ENCODE measurements at places on chromosomes 7 and 10.

DNA sequence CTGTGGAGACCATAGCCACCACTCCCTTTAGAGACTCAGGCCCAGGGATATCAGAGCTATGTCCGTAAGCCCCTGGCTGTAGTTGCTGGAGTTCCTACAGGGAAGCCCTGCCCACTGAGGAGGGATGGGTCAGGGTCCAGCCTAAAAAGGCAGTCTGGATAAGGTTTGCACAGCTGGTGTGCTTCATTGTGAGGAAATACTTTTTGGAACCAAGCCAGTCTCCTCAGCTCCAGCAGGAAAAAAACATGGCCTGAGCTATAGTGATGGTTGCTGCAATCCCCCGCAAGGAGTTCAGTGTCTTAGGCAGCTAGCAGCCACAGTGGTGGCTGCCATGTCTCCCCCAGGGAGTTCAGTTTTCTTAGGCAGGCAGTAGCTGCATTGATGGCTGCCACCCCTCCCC is 52.6 kb upstream of the CYP2C8 start:
- no peak for DNase-seq

- DNase-seq = no peak
Observed at GRCh38 chr10:35872671-35873070, 230.6 kb upstream of the FZD8 start.

DNA sequence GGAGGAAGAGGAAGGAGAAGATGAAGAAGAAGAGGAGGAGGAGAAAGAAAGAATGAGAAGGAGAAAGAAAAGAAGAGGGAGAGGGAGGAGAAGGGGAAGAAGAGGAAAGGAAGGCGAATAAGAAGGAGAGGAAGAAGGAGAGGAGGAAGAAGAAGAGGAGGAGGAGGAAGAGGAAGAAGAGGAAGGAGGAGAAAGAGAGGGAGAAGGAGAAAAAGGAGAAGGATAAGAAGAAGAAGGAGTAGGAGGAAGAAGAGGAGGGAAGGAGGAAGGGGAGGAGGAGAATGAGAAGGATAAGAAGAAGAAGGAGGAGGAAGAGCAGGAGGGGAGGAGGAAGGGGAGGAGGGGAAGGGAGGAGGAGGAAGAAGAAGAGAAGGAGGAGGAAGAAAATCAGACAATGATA is 149.2 kb upstream of the LYZL2 start:
- DNase-seq = no peak

- DNase-seq = no peak
Observed at GRCh38 chr10:29923416-29923965, 135.9 kb downstream of the JCAD start.

DNA sequence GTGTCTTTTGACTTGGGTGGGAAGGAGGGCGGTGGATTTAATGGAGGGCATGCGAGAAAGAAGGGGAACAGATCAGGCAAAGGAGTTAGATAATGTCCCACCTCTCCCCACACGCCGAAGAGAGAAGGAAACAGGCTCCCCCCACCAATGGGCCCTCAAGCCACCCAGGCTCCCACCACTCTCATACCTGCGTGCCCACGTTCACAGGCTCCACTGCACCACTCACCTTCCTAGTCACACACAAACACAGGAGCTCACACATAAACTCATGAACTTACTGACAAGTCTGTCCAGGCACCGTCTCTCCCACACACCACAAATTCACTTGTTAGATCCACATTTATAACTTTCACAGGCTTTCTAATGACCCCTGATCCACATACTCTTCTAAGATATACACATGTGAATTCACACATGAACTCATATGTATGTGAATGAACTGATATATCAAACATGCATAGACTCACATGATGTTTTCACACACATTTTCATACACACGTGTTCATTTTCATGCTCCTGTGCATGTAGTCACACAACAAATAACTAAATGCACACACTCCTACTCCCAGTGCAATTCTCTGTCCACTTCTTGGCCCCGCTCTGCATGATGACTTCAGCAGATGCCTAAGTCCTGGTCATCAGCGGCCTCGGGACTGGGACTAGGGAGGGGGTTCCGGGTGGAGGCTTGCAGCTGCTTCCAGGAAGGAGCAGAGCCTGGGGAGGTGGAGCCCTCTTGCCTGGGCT is 1.5 kb downstream of the LZTS2 start:
- DNase-seq = peak; percentile 95

DNA sequence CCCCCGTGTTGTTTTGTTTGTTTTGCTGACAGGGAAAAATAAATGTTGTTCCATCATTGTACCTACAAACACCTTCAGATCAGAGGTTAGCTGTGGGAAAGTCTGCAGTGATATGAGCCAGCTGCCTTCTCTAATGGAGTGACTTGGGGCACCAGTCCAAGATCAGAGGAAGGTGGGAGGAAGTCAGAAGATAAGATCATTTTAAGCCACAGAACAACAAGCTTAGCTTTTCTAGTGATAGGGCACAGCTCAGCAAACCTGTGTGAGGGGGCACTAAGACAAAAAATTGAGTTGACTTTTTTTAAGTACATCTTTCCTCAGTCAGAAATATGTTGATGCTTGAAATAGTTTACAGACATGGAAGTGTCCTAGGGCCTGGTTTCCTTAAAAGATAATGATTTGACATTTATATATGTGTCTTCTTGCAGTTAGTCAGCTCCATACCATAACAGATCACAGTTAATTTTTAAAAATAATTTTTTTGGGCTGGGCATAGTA is 240.3 kb upstream of the KAT6B start:
- DNase-seq = no peak

DNA sequence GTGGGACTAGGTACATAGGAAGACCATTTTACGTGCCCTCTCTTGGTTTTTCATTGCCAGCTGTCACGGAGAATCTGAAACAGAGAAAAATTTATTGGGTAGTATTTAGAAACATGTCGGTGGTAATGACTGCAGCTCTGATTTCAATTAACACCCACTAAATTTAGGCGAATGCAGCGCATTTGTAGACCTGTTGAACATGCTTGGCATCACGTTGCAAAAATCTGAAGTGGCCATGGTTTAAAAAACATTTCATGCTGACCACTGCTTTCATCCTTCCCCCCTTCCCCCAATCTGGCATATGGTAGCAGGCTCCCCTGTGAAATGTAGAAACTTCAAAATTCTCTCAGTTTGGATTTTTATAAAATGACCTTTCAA is 34.0 kb downstream of the LRMDA start:
- DNase-seq = no peak

GRCh38 chr7:92727755-92728154 is 108.6 kb downstream of the CDK6 start:
- no peak for DNase-seq

DNA sequence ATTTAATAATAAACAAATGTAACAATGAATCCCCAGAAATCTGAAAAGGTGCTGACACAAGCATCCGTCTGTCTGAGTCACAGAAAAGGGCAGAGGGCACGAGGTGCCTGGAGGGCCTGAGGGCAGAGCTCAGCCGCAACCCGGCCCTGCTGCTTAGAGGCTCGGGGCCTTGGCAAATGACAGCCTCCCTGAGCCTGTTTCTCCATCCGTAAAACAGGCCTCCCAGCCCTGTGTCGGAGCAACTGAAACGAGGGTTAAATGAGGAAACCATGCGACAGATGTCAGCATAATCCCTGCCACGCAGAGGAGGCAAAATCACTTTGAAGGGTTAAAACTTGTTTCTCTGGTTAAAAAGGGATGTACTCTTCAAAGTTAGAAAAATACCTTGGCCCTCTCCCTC is 24.9 kb downstream of the NUDT1 start:
- DNase-seq = no peak

GRCh38 chr10:133307776-133308420 is 774 bp downstream of the TUBGCP2 start:
- DNase-seq = peak; percentile 47

GRCh38 chr7:29224726-29225125 is 30.2 kb downstream of the CHN2 start:
- no peak for DNase-seq

GRCh38 chr7:23279819-23280525 is 19.2 kb upstream of the MALSU1 start:
- DNase-seq = no peak

DNA sequence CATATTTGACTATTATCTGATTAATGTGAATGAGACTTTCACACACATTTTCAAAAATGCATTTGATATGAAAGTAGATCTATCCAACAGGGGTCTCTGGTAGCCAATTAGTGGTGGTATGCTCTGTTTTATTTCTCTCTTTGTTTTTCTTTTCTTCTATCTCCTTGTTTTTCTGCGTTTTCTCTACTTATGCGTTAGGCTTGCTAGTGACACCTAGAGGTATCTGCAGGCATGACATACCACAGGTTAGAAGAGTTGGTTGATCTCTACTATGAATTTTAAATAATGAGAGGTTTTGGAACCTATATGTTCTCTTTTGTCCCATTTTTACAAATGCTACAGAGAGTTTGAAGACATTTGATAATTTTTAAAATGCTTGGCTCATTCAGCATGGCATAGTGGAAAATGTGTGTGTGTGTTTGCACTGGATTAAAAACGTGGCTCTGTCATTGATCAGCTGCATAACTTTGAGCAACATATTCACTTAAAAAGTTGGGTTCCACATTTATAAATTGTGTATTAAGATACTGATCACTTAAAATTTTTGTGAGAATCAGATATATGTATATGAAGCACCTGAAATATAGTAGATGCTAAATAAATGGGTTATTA is 28.1 kb upstream of the PLXDC2 start:
- DNase-seq = no peak

GRCh38 chr7:1853431-1853985 is 183.4 kb downstream of the ELFN1 start:
- DNase-seq = no peak

DNA sequence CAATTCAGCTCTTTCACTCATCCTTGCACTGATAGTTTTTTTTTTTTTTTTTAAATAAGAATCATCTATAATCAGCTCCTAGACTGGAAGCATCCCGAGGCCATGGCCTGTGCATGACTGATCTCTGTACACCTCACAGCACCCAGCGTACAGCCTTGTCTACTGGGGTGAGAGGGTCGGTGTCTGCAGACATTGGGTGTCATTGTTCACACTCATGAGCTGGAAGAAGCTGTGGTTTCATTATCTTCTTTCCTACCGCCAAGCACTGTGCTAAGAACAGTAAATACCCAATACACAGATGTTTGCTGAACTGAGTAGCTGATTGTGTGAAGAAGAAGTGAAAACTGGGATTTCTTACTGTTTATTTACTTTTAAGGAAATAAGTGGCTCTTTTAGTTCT is 123.6 kb downstream of the CLEC2L start:
- no peak for DNase-seq

- DNase-seq = no peak
Observed at GRCh38 chr7:89507034-89507433, 647.2 kb upstream of the STEAP1 start.

DNA sequence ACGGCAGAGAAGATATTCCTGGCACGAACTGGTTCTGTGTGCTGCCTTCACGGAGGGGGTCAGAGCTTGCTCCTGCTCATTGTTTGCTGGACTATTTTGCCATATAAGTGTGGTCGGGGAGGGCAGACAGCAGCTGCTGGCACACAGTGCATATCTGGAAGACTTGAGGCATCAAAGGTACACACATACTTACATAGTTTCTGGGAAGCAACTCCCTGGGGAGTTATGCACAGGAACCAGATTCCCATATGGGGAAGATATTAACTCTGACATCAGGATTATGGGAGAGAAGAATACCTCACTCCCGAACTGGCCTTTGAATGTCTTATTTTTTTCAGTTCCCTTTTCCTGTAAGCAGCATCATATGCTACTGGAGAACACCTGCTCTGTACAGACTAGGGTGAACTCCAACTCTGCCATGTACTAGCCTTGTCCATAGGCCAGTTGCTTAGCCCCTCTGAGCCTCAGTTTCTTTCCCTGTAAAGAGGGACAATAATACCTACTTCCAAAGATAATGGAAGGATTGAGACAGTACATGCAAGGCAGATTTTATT is 41.5 kb downstream of the LGI1 start:
- DNase-seq = no peak

DNA sequence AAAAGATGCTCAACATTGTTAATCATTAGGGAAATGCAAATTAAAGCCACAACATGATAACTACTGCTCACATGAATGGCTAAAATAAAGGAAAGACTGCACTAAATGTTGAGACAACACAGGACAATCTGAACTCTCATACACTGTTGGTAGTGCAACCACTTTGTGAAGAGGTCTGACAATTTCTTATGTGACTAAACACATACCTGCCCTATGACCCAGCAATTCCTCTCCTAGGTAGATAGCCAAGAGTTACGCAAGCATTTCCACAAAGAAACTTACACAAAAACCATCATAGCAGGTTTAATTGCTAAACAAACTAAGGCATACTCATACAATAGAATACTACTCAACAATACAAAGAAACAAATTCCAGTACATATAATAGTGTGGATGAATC is 41.8 kb upstream of the HERPUD2 start:
- DNase-seq = no peak

GRCh38 chr10:72086466-72087391 is 1.6 kb downstream of the SPOCK2 start:
- DNase-seq = peak; percentile 37

DNA sequence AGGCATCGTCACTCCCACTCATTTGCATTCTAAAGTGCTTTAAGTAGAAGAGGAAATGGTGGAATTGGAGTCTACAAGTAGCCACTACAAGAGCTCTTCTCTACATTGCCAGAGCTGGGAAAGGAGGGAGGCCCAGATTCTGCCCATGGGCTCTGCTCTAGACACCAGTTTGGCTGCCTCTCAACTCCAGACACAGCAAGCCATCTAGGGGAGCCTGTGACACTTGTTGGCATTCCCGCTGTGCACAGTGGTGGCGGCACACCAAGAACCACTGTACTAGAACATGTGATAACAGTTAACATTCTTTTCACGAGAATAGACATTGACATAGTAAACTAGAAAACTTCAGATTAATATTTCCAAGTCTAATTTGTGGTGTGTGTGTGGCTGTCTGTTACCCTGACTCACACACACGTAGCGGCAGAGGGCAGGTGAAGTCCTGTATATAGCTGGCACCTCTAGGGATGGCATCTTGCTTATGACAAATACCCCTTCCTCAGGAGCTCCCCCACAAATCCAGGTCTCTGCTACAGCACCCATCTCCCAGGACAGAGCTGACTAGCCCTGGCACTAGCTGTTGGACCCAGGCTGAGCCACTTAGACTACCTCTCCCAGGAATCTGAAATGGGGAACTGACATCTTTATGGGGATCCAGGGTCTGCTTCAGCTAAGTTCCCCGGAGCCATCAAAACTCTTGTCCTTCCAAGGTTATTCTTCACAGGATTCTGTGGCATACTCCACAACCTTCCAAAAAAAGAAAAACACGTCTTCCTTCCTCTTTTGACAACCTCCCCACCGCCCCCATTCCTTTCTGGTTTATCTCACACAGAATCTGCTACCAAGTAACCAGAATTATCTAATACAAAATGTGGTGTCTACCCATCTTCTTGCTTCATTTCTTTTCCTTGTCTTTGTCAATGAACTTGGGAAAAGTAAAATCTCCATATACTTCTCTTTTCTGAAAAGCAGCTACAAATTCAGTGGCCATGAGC is 54.7 kb upstream of the MRLN start:
- DNase-seq = no peak

DNA sequence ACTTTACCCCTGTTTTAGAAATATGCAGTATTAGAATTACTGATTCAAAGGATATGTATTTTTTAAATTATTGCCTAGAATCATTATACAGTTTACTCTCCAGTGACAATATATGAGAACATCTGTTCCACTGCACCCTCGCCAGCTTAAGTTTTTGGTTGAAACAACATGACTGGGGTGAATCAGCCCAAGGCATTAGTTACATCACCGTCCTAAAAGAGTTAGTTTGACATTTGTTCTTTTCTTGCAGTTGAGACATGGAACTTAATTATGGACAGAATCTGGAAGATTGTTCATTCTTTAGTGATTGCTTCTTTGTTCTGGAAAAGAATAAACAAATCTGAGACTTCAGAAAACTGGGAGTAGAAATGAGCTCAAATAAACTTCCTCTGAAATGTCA is 167.3 kb upstream of the DKK1 start:
- DNase-seq = no peak

GRCh38 chr7:80415114-80415513 is 96.8 kb downstream of the GNAT3 start:
- no peak for DNase-seq
